ENCODE measurements at places on chromosomes 13 and 19.
A peak's percentile ranks its signal among the peaks of the same experiment; 100 is the strongest.

DNA sequence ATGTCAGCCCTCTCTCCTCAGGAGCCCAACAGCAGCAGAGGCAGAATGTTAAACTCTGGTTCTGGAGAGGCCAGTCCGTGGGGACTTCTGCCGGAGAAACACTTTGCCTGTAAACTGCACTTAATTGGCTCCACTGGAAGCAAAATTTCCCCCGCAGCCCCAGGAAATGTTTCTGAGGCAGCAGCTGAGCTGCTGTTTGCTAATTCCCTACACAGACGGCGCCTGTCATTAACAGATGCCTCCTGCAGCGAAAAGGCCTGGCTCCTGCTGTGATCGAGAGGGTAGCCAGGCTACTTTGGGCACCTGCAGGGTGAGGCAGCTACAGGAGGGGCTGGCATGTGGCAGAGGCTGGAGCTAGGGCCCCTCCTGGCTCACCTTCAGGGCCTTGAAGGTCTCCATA is 5.2 kb upstream of the TM6SF2 start:
- no peak for DNase-seq

- DNase-seq = no peak
These were observed 34.7 kb upstream of the SLITRK6 start for GRCh38 chr13:85833921-85834320.

DNA sequence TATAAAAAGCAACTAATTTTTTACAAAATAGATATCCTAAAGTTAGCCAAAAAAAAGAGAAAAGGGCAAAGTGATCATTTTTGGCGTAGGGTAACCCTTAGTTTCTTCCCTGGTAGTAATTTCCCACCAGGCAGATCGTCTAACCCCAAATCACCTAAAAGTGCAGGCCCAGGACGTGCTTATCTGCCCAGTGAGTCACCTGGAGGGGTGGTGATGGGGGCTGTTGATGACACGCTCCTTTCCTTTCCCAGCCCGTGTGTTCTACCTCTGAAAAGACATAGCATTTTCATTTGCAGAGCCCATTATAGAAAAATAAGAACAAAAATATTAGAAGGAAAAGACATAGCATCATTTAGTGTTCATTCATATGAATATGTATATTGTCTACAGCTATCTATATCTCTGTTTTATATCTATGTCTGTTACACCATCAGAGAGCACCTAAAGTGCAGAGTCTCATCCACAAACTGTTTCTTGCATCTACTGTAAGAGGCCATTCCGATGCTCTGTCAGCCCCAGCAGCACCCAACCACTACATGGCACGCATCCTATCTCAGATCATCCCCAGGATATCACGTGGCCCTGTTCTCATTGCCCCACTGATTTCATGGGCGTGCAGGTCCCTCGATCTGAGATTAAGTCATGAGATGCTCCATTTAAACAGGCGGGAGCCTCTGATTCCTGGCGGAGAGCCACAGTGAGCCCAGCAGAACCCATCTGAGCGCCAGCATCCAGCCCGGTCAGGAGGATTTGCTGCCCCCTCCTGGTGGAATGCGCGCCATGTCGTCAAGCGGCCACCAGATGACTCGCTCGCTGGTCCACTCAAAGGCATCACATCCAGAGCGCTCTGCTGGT is 8.5 kb upstream of the LILRB3 start:
- DNase-seq = peak; percentile 67

DNA sequence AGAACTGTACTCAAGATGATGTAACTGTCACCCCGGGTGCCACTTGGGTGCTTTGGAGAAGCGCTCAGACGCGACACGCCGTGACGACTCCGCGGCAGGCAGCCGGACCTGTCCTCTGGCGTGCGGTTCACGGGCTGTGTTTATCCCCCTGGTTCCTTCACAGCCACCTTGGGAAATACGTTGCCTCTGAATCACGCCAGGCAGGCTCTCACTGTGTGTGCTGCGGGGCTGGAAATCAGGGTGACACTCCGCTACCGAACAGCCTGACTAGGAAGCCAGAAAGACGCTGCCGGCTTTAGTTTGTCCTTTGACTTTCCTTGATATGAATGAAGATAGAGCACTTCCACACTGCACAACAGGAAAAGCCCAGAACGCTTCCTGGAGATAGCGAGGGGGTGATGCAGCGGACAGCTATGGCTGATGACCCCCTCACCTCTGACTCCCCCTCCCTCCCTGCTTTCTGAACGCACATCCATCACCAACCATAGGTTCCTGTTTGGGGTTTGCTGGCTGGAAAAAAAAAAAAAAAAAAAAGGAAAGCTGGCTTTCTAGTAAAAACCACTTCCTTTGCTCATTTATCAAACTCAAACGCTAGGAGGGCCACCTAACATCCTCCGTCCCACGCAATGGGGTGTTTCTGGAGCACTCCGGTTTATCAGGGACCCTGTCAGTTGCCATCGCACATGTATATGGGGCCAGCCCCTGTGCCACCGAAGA is 3.7 kb upstream of the GP6 start:
- DNase-seq = no peak

DNA sequence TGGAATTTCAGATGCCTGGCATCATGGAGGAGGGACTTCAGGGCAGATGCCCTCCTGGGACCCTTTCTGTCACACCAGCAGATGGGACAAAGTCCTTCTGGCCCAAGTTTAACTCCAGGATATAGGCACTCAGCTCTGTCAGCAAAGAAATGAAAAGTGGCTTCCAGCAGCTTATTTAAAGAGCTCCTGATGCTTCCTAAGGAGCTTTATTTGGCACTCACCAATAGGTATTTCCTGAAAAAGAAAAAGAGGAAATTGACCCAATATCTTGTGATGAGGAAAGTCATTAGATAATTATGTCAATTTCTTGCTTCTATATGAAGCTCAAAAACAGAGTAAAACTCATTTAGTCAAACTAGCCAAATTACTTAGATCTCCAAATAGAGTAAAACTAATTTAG is 224.6 kb downstream of the RAP2A start:
- DNase-seq = no peak

DNA sequence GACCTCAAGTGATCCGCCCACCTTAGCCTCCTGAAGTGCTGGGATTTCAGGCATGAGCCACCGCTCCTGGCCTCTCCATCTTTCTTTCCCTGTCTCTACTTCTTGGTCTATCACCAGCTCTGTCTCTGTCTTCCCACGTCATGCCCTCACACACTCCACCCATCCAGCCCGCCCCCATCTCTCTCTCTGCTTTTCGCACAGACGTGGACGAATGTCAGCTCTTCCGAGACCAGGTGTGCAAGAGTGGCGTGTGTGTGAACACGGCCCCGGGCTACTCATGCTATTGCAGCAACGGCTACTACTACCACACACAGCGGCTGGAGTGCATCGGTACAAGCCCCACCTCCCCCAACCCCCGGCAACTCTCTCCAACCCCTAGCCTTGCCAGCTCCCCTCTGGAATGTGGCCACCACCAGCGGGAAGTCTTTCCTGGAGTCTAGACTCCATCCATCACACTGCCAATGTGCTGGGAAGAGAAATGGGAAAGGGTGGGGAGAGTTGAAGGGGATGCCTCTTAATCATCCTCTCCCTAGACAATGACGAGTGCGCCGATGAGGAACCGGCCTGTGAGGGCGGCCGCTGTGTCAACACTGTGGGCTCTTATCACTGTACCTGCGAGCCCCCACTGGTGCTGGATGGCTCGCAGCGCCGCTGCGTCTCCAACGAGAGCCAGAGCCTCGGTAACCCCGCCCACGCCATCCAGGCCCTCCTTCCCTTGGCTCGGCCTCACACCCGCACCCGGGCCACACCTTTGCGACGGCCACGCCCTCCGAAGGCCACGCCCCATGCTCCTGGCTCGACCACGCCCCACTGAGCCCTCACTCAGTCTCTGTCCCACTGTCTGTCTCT is 22.5 kb downstream of the LTBP4 start:
- peak; percentile 49 for DNase-seq

GRCh38 chr19:1975162-1975480 is 34.1 kb downstream of the CSNK1G2 start:
- DNase-seq = no peak

All from NB4 (cell line).